Activated CD4-positive, alpha-beta T cell treated with anti-CD3 and anti-CD28 coated beads, Interleukin-2, amount 50 U/mL, for 1 hour (primary cell): ENCODE measurements at places on chromosomes 16 and 17.

- peak; percentile 62 for DNase-seq
These were observed 42.7 kb downstream of the XPO6 start for GRCh38 chr16:28168991-28169554.

DNA sequence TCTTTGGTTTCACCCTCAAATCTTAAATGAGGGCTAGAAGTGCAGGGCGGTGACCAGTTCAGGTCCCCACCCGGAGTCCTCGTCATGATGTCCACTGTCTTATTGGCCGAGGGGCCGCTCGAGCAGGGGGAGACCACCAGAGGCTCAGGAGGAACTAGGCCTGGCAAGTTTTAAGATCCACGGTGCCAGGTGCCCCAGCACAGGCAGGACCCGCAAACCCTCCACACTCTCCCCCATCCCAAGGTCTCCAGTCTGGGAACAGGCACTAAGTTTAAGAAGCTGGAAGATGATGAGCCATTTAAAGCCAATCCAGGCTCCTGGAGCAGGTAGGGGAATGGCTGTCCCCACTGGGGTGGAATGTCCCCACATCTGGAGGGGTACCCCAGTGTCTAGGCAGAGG, 4.1 kb downstream of the DLX3 start:
- no peak for DNase-seq

- DNase-seq: no peak
These were observed 9.5 kb upstream of the ADAM11 start for GRCh38 chr17:44749076-44749979.

GRCh38 chr17:5468075-5468473, 708 bp downstream of the DHX33 start:
- no peak for DNase-seq

GRCh38 chr16:88965826-88966480, 11.1 kb downstream of the CBFA2T3 start:
- DNase-seq: no peak

DNA sequence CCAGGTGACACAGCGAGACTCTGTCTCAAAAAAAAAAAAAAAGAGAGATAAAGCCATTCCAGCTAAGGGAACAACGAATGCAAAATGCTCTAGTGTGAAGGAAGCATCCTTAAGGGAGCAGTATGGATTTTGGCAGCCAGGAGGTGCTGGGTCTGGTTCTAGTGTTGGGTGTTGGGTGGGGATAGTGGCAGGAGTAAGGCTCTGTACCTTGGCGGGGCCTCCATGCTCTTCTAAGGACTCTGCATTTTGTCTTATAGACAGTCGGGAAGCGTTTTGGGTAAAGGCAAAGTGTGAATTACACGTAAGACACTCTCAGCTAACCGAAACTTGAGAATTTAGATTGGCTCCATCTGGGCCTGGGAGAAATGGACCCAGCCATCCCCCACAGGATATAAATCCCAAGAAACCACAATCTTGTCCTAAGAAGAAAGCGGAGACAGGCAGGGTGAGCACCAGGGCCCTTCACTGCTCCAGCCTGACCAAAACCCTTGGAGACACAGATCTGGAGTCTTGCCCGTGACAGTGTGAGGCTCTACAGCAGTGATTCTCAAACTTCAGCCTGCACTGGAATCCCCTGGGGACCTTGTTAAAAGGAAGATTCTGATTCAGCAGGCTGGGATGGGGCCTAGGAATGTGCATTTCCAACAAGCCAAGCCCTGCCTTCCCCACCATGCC, 33.1 kb upstream of the PHB1 start:
- DNase-seq: no peak

DNA sequence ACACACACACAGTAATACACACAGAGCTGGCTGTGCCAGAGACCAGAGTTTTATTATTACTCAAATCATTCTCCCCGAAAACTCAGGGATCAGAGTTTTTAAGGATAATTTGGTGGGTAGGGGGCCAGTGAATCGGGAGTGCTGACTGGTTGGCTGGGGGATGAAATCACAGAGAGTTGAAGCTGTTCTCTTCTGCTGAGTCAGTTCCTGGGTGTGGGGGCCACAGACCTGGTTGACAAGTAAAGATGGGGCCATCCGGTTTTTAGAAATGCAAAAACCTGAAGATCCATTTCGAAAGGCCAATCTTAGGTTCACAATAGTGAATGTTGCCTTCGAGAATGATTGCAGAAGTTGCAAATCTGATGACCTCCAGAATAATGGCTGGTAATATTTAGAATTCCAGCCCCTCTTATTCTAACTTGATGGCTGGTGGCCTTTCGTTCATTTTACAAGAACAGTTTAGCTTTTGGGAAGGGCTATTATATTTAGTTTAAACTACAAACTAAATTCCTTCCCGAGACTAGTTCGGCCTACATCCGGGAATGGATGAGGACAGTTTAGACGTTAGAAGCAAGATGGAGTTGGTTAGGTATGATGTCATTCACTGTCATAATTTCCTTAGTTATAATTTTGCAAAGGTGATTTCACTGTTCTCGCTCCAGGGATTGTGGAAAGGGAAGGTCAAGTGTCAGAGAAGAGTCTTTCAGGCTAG, 123.2 kb downstream of the KCNJ18 start:
- DNase-seq: no peak

- DNase-seq: no peak
These were observed 116.1 kb upstream of the IRX6 start for GRCh38 chr16:55207693-55208428.

- no peak for DNase-seq
These were observed 36.5 kb downstream of the TRARG1 start for GRCh38 chr17:1315891-1316403.

DNA sequence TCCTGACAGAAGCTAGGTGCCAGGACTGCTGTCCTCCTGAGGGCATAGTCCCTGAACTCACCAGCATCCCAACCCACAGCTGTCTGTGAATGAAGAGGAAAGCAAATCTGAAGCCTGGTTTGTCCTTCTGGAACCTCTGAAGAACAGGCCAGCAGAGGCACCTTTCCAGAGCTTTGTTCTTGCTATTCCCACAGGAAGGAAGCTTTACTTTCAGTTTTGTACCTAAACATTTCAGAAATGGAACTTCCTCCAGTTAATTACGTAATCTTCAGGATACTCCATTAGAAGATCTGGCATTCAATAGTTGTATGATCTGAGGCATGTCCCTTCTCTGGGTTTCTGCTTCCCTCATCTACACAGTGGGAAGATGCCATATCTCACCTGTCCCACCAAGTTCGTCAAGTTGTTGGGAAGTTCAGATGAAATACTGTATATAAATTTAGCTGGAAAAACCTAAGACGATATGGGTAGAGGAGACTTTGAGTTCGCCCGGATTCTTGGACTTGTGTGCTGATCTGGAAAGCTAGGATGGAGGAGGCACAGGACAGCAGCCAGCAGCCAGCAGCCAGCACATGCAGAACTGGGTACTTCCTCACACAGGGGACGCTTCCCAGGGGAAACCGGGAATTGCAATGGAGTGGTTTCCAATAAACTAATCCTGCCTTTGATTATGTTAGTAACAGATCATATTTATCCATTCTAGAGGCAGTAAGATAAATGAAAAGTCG, 22.4 kb downstream of the NXPH3 start:
- DNase-seq: no peak

- no peak for DNase-seq
These were observed 112.5 kb upstream of the CHMP6 start for GRCh38 chr17:80878876-80879722.

DNA sequence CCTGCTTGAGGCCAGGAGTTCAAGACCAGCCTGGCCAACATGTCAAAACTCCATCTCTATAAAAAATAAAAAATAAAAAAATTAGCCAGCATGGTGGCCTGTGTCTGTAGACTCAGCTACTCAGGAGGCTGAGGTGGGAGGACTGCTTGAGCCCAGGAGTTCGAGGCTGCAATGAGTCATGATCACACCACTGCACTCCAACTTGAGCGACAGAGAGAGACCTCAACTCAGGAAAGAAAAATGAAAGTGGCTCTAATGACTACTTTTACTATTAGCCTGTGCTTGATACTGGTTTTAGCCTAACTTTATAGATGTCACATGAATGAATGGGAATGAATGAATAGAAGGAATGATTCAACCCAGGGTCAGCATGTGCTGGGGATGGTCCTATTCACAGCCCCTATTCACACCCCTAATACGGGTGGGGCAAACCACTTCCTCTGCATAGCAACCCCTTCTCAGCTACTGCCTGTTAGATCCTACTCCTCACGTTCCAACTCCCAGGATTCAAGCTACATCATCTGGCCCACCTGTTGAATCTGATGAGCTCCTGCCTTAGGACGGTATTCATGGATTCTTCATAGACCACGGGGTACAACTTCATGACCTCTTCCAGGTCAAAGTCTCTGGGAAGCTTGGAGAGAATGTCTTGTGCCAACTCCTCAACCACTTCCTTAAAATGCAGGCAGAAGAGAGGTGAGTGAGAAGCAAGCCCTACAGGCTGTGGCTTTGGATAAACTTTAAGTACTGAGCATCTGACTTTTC, 40.5 kb downstream of the LYRM1 start:
- no peak for DNase-seq

DNA sequence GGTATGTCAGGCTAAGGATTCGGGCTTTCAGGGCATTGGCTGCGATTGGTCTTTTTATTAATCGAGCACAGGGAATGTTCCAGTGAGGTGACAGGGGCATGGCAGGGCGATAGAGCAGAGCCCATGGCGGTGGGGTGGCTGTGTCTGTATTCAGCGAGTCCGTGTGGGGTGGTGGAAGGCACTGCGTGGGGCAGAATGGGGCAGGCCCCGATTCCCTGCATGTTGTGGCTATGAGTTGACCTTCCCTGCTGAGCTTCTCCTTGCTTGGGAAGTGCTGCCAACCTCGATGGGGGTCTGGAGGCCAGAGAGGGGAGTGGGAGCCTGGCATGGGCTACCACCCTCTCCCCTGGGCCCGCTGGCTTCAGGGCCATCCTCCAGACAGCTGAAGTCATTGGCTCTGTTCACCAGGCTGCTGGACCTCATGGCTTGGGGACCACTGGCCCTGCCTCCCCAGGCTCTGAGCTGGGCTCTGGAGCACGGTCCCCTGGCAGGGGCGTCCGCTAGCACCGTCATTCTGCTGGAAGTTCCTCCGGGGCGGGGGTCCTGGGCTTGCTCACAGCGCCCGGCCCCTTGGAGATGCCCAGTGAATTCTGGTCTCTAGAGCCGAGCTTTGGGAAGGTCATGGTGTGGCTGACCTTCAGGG, 92.1 kb downstream of the NPIPB11 start:
- DNase-seq: no peak

- DNase-seq: no peak
These were observed 13.8 kb downstream of the KCTD19 start for GRCh38 chr16:67312719-67313118.

GRCh38 chr16:8962393-8963009, 1.2 kb downstream of the USP7 start:
- peak; percentile 52 for DNase-seq

GRCh38 chr17:73972901-73973300, 230.6 kb upstream of the RPL38 start:
- DNase-seq: no peak

- no peak for DNase-seq
These were observed 108.1 kb downstream of the SNX11 start for GRCh38 chr17:48215583-48216139.

DNA sequence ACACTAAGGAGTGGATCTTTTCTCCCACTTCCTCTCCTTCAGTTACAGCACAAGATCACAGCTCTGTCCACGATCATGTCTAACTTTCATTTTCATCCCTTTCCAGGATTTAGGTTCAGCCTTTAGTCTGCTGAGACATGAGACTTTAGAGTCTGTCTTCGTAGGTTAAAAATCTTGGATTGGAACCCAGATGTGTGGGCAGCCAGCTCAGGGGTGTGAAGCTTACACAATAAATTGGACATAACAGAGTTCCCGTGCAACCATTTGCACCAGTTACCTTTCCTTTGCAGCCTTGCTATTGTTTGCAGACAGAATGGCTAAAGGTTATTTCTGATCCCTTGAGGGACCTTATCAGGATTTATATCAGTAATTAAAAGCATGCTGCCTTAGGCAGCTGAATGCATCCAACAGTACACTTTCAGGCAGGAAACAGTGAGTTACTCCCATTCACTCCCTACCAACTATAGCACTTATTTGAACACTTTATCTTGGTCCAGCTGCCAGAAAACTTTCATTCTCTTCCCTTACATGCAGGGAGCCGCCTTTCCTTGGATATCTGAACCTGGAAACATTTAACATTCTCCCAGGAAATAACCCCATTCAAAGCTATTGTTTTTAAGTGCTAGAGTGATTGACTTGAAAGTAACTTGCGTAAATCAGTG, 87.3 kb downstream of the TMEM100 start:
- DNase-seq: no peak

- peak; percentile 20 for DNase-seq
These were observed 3.9 kb downstream of the HS3ST3A1 start for GRCh38 chr17:13597723-13598347.

DNA sequence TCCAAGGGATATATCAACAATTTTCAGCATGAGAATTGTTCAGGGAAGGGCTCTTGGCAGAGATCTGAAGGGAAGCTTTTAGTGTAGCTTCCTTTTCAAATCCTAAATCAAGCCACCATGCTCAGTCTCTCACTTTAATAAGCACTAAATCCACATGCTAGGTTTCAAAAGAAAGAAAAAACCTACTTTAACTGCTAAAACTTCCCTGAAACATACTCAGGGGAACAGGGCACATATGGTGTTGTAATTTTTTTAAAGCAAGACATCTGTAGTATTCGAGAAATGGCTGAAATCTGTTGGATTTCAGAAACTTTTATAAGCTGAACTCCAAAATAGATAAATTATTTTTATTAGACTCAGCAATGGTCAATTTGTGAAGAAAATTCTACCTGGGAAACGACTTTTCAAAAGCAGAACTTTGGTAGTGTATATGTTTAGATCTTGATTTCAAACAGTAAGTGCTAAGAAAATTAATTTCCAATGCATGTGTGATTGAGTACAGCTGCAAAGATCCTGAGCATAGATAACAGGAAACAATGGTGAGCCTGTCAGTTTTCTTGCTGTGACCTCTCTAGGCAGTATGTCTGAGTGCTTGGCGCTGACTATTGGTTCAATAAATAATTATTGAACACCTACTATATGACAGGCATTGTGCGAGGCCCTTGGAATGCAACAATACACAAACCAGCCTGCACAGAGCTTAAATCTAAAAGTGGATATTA, 804.5 kb upstream of the SOX9 start:
- no peak for DNase-seq

DNA sequence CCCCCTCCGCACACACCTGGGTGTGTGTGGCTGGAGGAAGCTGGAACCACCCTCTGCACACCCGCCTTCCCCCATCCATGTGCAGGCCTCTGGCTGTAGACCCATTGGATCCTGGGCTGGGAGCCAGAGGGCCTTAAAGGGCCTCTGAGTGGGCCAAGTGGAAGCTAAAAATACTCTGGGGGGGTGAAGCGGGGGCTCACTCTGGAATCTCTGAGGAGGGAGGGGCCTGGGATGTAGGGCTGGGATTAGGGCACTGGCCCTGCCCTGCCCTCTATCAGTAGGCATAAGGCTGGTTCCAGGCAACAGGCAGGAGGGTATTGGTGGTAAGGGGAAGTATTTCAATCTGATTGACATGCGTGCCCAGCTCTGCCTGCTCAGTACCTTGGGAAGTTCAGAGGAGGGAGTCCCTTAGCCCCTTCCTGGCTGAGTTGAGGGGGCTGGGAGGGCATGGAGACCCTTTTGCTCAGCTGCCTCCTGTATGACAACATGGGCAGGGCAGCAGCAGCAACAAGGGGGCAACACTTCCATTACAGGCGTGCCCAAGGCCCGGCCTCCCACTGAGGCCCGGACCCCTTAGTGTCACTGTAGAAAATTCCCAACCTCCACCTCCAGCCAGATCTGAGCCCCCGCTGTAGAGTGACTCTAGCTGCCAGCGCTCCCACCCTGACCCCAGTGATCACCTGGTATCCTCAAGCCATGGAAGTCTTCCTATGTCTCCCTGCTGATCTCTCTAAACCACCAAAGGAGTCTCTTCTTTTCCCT, 5.2 kb downstream of the ITGA3 start:
- no peak for DNase-seq

- no peak for DNase-seq
These were observed 23.6 kb downstream of the KCTD19 start for GRCh38 chr16:67302970-67303369.

GRCh38 chr17:35359398-35359797, 14.0 kb downstream of the SLFN11 start:
- no peak for DNase-seq
